ENCODE measurements at places on chromosomes 1 and 21.

GRCh38 chr1:39896909-39897685, 4.6 kb downstream of the MYCL start:
- DNase-seq = no peak

DNA sequence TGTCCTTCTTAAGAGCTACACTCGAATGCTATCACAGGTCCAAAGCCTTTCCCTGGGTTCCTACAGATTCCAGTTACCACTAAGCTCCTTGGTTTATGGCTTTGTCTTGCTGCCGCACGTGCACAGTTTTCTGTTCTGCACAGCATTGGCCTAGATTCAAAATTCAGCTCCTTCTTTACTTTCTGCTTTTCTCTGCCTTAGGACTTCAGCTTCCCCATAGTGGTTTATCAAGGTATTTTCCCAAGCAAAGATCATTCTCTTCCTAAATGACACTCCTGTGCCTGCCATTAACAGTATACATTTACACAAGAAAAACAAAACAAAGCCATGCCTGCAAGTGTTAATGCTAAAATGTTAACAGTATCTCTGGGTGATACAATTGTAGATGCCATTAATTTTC, 41.8 kb downstream of the PTPRU start:
- DNase-seq = no peak

GRCh38 chr21:36890086-36890485, 76.4 kb downstream of the HLCS start:
- DNase-seq = no peak

- DNase-seq = no peak
These were observed 950 bp upstream of the INKA2 start for GRCh38 chr1:111739925-111740765.

DNA sequence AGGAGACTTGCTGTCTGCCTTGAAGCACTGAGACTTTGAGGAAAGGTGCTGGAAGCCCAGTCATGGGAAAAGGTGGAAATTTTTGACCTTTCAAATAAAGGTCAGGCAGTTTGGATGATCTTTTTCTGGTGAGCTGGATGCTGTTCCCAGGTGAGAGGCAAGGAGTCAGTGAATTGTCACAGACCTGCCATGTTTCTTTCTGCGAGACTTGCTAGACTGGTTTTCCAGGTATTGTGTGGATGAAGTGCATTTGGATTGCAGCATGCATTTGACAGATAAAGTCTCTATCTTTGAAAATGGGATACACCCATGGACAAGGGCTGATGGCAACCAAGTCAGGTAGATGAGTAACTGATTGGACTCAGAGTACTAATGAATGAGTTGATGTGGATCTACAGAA, 65.7 kb upstream of the NHLH2 start:
- DNase-seq = no peak
